Activated CD4-positive, CD25-positive, alpha-beta regulatory T cell (primary cell): ENCODE measurements at places on chromosomes 5 and 9.

- DNase-seq, result no peak
Observed at GRCh38 chr5:173884402-173885053, 3.6 kb upstream of the CPEB4 start.

DNA sequence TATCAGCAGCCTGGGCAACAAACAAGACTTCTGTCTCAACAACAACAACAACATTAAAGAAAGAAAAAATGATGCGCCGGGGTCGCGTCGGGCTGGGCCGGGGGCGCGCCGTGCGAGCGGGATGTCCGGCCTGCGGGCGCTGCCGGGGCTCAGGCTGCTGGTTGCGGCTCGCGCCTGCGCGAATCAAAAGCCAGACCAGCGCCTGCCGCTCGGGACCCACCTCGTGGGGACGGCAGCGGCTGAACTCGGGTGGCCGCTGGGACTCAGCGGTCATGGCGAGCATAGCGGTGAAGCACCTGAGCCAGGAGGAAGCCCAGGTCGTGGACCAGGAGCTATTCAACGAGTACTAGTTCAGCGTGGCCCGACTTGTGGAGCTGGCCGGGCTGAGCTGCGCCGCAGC, 11.9 kb upstream of the NHP2 start:
- DNase-seq, result no peak

DNA sequence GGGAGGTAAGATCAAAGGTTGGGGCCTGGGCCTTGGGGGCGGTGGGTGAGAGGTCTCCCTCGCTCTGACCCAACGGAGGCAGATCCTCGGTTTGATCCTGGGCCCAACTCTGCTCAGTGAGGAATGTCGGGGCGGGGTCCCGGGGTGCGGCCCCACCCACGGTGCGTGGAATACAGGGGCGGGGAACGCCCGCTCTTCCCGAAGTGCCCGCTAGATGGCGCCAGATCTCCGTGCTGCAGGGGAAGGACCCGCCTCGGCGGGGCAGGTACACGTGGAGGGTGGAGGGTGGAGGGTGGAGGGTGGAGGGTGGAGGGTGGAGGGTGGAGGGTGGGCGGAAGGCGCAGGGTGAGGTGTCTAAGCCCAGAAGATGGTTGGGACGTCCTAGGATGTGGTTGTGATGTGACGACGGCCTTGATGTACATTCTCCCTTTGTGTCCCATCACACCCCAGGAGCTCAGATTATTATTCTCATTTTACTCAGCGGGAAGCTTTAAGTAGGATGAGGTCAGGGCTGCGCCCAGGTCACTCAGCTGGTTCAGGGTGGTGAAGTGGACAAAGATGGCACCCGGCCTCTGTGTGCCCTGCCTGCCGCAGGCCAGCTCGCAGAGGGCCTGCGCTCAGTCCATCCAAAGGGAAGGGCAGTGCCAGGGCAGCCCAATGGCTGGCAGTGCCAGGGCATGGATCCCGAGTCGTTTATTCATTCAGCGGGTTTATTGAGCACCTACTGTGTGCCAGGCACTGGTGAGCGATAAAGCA, 9.4 kb upstream of the RPS14 start:
- DNase-seq, result peak; percentile 74

GRCh38 chr5:79971156-79971555, 19.9 kb downstream of the MTX3 start:
- no peak for DNase-seq

- no peak for DNase-seq
Observed at GRCh38 chr5:87570366-87570765, 157.6 kb upstream of the CCNH start.

DNA sequence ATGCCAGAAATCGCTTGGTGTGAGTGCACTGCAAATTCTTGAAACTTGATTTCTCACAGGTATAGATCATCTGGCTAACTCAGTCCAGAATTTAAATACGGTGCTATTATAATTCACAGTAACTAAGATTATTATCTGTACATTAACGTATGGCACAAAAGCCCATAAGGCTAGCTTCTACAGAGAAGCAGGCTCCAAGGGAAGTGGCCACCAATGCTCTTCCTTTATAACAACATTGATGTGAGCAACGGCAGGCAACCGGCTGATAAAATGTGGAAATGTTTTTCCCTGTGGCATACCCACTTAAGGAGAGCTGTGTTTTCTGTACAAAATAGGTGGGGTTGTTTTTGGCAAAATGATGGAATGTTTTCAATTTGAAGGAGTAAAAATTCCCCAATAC, 35.7 kb downstream of the SEMA4D start:
- no peak for DNase-seq

- no peak for DNase-seq
Observed at GRCh38 chr5:1520791-1521453, 2.8 kb downstream of the LPCAT1 start.

GRCh38 chr5:124908581-124909451, 162.4 kb upstream of the ZNF608 start:
- no peak for DNase-seq

GRCh38 chr5:119338326-119338946, 17.4 kb upstream of the TNFAIP8 start:
- DNase-seq, result no peak

DNA sequence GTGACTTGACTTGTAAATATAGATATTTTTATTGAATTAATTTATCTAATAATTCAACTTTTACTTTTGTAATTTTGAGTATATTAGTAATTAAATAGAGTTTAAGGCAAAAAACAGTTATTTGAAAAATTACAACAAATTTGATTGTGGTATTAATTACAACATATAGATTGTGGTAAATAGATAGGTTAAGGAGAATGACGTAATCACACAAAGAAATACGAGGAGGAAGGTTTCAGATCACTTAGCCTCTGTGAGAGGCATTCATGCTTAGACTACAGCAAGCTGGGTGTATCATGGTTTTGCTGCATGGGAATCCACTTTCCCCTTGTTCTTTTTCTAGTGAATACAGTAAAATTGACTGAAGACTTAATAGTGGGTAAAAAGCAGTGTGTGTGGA, 878.4 kb upstream of the EDIL3 start:
- no peak for DNase-seq

DNA sequence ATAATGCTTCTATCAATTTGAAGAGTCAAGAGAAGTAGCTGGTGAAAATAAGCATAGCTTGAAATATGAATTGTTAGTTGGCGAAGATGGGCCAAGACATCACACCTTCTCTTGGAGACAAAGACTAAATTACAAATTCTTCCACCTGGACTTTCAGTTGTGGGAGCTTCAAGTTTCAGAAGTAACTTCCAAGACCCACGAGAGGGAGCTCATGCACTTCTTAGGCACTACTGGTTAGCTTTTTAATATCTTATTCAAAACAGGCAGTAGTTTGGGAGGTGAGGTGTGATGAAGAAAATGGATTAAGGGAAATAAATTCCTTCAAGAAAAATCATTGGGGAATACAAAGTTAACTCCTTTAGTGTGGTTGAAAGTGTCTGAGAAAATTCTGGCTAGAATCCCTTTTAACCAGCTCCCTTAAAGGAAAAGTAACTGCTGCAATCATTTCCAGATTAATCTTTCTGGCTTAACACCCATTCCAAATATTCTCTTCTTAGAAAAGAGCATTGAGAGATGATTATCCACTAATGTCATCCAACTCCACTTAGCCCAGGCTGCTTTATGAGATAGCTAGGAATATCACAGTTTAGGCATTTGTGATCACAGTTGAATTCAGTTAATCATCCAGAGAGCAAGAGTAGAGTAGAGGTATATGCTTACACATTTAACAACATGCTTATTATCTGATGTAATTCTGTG, 139.5 kb upstream of the DMRTA1 start:
- DNase-seq, result no peak

DNA sequence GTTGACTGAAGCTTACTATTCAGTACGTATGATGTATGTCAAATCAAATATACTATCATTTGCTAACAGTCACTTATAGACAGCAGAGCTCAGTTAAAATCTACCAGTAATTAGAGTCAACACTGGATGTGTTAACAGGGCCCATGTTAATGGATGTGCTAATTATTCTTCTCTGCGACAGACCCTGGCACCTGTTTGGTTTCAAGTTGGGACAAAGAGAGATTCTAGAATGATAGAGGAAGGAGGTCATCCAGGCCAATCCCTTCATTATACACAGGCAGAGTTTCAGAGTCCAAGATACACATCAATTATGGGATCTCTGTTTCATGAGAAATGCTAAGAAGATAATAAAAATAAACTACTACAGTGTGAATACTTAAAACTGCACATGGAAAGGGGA, 615.0 kb downstream of the ZNF608 start:
- DNase-seq, result no peak

DNA sequence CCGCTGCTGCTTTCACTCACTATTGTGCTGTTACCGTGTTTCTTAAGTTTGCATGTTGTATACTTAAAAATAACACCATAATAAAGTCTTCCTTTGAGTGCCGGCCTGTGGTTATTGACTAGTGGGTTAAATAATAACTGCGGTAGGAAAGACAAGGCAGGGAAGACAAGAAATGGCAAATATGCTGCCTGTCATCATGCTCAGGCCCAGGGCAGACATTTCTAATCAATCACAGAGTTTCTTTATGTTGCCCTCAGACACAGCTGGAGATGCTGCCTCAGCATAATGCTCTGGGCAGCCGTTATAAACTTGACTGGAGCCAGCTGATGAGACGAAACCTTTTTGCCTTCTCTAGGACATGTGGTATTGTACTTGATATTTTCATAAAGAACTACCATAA, 215.0 kb downstream of the GAPVD1 start:
- DNase-seq, result no peak

DNA sequence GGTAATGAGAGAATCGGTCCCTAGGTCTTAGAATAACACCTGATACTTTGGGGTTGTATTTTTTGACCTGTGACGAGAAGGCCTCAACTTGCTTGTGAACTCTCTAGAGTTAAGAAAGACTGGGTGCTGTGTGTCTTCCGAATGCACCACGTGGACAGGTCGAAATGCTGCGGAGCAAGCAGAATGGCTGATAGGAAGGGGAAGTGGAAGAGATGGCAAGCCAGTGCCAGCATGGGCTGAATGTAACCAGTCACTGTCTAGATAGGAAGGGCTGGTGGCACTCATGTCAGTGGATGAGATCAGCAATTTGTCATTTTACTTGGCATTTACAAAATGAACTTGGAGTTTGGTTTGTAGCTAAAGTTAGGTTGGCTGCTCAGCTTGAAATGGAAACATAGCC, 5.6 kb downstream of the OTULINL start:
- no peak for DNase-seq

GRCh38 chr9:18799428-18799827, 233.6 kb downstream of the SAXO1 start:
- DNase-seq, result no peak

DNA sequence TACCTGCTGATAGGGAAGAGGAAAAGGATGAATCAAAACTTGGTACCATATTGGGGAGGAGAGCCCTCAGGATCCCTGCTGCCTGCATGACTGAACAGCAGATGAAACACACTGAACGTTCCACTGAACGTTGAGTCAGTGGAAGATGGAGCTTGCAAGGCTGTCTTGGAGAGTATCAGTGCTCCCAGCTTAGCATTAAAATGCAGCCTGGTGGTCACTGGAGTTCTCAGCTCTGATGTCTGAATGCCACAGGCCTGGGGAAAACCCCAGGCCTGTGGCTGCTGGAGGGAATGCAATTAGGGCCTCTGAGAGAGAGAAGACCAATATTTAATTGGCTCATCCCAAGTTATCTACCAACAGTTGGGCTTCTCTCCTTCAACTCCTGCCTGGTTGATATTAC, 54.5 kb downstream of the PDE4D start:
- DNase-seq, result no peak

DNA sequence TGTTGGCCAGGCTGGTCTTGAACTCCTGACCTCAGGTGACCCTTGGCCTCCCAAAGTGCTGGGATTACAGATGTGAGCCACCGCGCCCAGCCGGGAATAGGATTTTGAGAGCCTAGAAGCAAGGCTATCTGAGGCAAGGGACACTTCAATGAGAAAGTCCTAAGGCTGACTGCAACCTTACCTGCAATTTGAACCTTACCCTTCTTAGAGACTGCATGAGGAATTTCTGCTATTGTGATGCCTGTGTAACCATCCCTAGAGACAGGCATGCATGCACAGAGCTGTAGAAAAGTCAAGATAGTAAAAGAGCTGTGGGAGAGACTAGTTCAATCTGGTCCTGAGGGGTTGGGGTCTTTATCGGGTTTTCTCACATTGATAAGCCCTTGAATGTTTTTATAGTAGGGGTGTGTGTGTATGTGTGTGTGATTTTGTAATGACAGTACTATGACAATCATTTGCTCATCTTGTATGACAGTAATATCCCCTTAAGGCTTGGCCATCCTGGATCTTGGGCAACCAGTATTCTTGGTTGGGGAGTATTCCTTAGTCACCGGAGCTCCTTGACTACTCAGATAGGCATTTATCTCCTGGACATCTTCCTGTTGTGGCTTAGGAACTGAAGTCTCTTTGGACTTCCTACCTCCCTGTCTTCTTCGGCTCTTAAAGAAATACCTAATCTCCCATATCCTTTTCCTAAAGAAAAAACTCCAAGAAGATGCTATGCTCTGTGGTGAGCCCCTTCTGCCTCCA, 11.2 kb downstream of the DNAJB5 start:
- no peak for DNase-seq

- no peak for DNase-seq
Observed at GRCh38 chr5:119537704-119538103, 85.4 kb downstream of the HSD17B4 start.
